ENCODE measurements at places on chromosomes 3 and 15.

GRCh38 chr3:185175370-185175987 is 22.6 kb upstream of the C3orf70 start:
- DNase-seq, result no peak

DNA sequence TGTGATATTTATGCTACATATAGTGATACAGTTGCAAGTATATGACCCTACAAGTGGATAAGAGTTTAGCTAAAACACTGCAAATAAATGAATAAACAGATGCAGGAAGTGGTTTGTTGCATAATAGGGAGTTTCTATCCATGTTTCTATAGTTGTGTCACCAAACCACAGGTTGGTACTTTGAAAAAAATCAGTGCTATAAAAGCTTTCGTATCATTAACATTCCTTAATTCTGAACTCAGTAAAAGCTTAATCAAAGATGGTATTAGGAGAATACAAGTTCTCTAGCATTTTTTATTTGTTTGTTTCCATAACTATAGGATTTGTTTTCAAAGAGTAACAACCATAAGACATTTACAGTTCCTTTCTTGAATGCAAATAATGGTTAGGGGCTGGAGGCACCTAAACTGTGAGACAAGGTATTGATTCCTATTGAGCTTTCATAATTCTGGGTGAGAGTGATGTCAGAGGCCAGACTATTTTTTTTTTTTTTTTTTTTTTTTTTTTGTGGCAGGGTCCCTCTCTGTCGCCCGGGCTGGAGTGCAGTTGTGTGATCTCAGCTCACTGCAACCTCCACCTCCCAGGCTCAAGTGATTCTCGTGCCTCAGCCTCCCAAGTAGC is 29.6 kb downstream of the CPOX start:
- DNase-seq, result peak; percentile 40

- no peak for DNase-seq
Measured at GRCh38 chr15:67613211-67613610, 70.7 kb downstream of the MAP2K5 start.

GRCh38 chr3:182792901-182793662 is at the start of gene ATP11B:
TSS of gene ATP11B (plus strand) at chr3:182793504. CDS start at chr3:182793760, 256 bp downstream.
- peak; percentile 84 for DNase-seq

DNA sequence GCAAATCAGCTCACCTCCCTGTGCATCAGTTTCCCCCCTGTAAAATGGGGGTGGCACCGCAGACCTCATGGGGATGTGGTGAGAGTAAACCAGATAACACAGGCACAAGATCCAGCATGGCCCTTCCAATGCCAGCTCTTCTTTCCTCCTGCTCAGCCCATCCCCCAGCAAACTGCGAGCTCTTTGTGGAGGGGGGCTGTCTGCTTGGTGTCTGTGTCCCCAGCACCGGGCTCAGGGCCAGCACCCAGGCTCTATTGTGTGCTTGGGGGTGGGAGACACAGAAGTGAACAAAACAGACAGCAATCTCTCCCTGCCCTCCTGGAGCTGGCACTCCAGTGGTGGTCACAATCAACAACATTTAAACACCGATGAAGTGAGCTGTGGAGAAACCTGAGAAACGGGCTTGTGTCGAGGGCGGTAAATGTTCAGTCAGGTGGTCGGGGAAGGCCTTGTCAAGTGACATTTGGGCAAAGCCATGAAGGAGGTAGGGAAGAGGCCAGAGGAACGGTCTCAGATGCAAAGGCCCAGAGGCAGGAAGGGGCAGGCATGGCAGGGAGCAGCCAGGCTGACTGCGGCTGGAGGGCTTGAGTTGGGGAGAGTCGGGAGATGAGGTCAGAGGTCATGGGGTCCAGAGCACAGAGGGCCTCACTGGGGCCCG is 28.4 kb downstream of the GRIP2 start:
- no peak for DNase-seq

DNA sequence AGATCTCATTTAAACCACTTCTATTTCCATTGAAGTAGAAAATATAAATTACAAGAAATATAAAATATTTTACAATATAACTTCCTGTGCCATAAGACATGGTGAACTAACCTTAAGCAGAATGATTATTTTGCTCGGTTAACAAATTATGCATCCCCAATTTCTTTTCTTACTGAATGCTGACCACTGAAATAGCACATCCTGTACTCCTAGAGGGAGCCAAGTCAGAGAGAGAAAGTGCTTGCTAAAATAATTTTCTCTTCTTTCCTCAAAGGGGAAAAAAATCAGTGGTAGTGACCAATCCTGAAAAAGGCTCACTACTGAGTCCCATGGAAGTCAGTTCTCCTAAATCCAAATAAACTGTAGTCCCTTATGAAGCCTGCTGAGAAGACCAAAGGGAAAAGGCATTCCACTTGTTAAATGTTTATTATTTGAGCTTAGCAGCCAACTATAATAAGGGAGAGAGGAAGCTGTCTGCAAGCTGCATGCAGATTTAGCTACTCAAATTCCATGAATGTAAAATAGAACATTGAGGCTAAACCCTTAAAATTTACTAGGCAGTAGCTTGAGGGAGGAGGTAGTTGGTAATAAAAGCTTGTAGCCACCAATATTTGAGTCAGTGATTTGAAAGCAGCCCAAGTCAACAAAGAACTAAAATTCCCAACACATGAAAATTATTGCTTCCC is 33.1 kb downstream of the CEP152 start:
- peak; percentile 15 for DNase-seq

- DNase-seq, result no peak
Measured at GRCh38 chr3:89375451-89375850, 268.0 kb downstream of the EPHA3 start.

- DNase-seq, result no peak
Measured at GRCh38 chr3:25907081-25907480, 117.2 kb downstream of the OXSM start.

GRCh38 chr15:94290730-94291129 is 59.4 kb downstream of the MCTP2 start:
- DNase-seq, result no peak

- DNase-seq, result no peak
Measured at GRCh38 chr15:61196711-61197586, 32.2 kb downstream of the RORA start.

DNA sequence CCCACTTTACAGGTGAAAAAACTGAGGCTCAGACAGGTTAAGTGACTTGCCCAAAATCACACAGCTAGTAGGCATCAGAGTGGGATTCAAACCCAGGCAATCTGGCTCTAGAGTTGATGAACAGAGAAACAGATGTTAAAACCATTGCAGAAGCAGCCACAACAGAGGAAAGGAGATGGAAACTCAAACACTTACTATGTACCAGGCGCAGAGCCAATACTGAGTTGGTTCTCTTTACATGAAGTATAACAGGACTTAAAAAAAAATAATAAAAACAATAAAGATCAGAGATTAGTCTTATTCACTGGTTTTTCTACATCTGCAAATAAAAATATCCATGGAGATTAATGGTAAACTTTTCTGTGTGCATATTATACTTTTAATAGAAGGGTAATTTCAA is 84.9 kb upstream of the SPATA12 start:
- peak; percentile 34 for DNase-seq

GRCh38 chr15:68055224-68055705 is 1.1 kb downstream of the PIAS1 start:
- peak; percentile 67 for DNase-seq

DNA sequence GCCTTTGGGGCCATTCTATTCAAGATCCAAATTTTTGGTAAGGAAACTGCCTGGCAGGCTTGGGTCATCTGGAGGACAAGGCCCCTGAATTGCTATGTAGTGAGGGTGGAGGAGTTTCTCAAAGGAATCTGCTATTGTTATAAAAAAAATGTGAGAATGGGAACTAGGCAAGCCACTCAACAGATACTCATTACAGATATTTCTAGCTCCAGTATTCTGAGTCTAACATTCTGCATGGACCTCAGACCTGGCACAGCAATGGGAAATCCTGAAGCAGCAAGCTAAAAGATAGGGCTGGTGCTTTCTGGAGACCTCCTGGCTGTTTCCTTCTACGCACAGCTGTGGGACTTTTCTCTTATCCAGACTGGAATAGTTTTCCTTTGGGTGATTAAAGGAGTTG is 430.7 kb upstream of the RBMS3 start:
- DNase-seq, result peak; percentile 50

DNA sequence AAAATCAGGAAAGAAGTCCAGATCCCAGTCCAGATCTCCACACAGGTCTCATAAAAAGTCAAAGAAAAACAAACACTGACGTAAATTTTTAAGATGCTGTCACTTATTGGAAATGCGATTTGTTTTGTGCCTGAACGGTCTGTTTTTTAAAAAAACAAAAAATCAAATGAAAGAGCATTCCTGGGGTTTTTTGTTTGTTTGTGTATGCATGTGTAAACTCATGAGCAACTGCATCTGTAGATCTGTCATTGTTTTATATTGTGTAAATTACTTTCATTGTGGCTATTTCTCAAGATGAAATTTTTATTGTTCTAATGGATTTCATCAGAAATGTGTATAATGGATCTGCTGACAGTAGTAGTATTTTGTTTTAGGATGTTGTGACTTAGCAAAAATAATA is 55.0 kb downstream of the U2SURP start:
- DNase-seq, result no peak

DNA sequence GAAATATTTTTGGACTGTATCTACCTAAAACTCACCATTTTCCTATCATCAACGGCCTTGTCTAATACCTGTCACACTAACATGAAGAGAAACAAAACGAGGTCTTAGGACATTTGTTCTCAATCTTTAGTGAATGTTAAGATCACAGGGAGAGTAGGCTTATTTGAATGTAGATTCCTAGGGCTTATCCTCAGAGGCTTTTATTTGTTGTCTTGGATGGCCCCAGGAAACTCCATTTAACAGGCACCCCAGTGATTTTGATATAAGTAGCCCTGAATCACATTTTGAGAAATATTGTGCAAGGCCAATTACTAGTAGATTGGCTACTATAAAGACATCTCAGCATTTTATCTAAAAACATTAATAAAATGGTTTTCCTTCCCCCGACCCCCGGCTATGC is 367.4 kb downstream of the GAP43 start:
- no peak for DNase-seq

GRCh38 chr3:124845406-124845805 is 41.8 kb downstream of the ITGB5 start:
- peak; percentile 93 for DNase-seq

DNA sequence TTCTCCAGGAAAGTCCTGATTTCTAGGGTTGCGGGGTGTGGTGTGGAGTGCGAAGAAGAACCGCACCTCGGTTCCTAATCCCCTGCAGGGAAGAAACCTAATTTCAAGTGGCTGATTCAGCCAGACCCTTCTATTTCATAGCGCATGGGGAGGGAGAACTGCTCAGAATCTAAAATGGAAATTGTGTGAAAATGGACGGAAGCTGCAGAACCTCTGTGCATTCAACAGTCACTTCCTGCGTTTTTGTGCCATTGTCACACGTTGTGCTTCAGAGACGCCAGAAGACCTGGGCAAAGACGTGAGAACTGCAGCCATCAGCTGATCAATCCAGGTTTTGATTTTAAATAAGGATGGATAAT is 1.2 kb downstream of the SIDT1 start:
- DNase-seq, result no peak

DNA sequence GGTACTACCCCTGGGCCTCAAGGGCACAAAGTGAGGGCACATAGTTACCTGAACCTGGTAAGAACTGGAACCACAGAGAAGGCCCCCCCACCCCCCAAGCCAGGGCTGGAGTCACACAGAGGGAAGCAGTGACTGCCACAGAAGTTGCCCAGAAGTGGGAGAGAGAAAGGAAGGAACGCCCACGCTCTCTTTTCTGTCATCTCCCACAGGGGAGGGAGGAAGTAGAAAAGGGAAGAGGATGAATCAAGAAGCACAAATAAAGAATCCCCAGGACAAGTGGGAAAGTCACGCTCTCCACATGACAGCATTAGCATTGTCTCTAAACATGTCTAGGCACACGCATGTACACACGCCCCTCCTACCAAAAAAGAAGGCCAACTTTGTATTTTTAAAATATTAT is 114.7 kb upstream of the FRMD4B start:
- DNase-seq, result no peak

GRCh38 chr3:127394984-127395662 is 107.3 kb upstream of the PRR20G start:
- no peak for DNase-seq
